ENCODE measurements at places on chromosomes 16 and 17.

DNA sequence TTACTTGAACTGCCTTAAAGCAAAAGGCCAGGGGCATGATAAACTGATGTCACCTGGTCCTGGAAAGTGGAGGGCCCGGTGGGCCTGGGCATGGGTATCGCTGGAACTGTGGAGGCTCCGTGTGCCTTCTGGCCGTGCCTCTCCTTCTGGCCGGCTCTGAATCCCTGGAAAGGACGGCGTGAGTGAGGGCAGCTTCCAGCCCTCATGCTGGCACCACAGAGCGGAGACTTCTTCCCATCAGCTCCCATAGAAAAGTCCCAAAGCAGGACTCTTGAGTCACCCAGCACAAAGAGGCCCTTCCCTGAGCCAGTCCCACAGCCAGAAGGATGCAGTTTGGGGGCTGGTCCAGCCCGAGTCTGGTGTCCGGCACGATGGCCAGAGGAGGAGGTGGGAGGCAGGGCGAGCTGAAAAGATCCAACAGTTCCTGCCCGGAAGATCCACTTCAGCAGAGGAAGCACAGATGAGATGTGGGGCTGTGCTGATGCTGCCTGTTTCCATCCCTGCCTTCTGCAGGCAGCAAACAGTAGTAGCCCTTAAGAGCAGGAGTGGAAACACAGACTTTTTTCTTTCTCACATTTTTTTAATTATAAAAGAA lies 7.8 kb downstream of the GAA start:
- DNase-seq, result no peak

DNA sequence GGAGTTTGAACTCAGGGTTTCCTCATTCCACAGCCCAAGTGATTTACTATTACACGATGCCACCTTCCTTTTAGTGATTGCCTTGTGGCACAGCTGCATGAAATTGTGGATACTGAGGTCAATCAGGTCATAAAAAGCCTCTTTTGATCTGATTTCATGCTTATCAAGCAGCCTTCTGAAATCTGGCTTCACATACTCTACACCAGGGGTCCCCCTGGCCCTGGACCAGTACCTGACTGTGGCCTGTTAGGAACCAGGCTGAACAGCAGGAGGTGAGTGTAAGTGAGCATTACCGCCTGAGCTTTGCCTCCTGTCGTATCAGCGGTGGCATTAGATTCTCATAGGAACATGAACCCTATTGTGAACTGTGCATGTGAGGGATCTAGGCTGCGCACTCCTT lies 13.8 kb downstream of the SLFN5 start:
- no peak for DNase-seq

DNA sequence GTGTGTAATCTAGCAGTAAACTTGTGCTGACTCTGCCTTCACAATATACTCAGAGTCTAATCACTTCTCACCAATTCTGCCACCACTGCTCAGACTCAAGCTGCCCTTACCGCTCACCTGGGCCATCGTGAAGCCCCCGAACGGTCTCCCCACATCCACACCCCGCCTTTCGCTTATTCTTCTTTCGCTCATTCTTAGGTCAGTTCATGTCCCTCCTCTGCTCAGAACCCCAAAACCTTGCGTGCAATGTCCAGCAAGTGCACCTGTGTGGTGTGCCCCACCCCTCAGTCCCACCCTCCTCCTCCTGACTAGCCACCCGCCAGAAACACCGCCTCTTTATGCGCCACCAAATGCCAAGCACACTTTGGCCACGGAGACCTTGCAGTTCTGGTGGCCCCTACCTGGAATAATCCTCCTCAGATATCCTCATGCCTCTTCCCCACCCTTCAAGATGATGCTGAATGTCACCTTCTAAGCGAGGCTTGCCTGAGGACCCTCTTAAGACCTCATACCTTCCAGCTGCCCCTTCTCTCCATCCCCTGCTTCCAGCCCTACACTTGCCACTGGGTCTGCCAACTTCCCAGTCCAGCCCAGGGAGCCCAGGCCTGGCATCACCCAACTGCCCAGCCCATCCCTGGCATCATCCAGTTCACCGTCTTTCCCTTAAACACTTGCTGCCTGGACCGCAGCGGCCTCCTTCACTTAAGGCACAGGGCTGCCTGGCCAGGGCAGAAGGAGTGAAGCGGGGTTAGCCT lies 34.3 kb upstream of the RBFOX3 start:
- DNase-seq, result no peak

DNA sequence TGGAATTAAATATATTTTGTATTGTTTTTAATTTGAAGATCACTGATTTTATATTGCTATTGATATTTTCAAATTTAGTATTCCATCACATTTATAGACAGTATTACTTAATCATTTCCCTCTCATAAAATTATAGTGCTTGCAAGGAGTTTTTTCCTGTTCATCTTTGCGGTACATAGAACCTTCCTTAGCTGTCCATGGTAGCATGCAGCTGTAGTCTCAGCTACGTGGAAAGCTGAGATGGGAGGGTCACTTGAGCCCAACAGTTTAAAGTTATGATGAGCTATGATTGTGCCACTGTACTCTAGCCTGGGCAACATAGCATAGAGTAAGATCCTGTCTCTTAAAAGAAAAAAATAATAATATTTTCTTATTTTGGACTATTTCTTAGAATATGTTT lies 215.8 kb upstream of the CHMP6 start:
- DNase-seq, result no peak

DNA sequence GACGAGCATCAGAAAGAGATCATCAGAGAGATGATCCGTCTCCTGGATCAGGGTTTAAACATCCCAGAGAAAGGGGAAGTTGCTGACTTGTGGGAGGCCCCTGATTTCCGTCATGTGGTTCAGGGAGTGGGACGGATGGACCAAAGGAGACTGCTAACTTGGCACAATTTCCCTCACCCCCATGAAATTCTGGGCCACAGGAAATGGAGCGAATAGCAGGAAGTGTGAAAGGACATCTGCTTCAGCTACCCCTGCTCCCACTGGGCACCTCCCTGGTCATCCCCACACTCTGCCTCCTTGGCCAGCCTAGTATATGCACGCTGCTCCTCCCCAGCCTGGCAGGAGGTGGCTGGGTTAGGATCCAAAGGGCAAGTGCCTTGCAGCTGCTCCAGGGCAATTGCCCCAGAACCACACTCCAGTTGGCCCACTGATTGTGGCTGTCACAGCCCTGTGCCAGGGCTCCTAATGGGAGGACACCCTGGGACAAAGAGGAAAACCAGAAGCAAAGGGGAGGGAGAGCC lies 1.3 kb downstream of the ARRB2 start:
- DNase-seq, result no peak

- DNase-seq, result no peak
These were observed 122.9 kb upstream of the ELAC2 start for GRCh38 chr17:13140750-13141149.

- DNase-seq, result no peak
These were observed 1.4 kb upstream of the TNRC6A start for GRCh38 chr16:24728011-24728410.

GRCh38 chr17:77856551-77857305 lies 101.8 kb upstream of the TNRC6C start:
- no peak for DNase-seq

DNA sequence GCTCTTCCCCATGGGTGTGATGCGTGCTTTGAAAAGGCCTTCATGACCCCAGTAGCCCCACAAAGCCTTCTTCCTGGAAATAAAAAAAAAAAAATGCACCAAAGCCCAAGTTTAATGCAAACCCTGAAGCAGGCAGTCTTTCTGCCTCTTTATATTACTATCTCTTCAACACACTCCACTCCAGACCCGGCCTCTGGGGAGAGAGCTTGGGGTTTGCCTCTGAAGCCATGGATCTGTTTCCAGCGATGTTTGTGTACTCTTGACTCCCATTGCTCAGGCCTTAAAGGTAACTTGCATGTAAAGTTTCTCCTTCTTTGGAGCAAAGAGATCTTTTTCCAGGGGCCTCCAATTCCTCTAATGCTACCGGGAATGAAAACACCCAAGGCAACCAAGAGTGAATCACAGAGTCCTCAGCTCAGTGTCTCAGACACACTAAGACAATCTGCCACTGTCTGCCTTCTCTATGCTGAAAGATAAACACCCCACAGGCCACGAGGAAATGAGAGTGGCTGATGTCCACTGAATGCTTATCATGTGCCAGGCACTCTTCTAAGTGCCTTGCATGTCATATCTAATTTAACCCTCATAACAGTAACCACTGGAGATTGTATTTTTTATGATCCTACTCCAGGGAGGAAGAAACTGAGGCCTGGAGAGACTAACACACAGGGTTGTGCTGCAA lies 56.4 kb upstream of the AKTIP start:
- DNase-seq, result no peak

DNA sequence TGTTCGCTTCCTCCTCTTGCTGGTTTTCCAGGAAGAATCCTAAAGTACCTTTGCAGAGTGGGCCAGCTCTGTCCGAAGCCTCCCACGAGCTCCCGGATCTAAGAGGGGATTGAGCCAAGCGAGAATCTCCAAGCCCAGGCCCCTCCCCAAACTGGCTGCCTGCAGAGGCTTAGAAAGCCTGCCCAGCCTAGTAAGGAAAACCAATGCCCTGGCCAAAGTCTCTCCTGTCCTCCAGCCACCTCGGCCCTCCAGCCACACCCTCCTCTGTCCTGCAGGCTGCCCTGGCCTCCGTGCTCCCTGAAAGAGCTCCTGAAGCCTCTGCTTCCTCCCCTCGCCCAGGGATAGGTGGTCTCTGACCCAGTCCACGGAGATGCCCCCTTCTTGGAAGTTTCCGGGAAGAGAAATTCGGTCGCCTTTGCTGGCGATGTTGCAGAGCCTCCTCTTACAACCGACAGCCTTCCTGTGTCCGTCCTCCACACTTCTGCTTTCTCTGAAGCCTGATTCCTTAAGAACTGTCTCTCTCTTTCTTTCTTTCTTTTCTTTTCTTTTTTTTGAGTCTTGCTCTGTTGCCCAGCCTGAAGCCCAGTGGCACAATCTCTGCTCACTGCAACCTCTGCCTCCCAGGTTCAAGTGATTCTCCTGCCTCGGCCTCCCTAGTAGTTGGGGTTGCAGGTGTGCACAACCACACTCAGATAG lies 54.9 kb upstream of the TOB1 start:
- no peak for DNase-seq

DNA sequence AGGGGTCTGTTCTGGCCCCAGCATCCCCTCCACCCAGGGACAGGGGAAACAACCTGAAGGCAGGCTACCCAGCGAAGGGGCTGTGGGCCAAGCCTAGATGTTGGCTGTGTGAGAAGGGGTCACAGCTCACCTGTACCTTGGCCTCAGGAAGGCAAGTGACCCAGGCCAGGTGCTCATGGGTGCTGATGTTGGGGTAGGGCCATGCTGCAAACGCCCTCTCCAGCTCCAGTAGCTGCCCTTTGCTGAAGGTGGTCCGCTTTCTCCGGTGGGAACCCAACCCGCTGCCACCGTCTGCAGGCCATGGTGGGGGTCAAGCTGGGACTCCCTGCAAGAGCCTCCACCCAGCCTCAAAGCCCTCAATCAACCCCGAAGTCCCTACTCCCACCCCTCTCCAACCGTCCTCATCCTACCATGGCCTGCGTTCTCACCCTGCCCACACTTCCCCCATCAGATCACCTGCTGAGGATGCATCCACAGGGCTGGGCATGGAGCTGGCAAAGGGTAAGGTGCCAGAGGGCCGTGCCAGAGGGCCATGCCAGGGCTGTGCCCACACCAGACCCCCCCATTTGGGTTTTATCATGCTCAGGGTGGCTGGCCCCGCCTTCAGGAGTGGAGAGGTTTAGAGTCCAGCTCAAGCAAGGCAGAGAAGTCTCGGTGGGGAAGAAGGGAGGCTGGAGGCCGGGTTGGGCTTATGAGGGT lies at the start of gene SEBOX:
TSS of gene SEBOX (minus strand) at position 535 of the 699 bp plus-strand sequence. CDS start at position 487, 48 bp downstream.
- no peak for DNase-seq

DNA sequence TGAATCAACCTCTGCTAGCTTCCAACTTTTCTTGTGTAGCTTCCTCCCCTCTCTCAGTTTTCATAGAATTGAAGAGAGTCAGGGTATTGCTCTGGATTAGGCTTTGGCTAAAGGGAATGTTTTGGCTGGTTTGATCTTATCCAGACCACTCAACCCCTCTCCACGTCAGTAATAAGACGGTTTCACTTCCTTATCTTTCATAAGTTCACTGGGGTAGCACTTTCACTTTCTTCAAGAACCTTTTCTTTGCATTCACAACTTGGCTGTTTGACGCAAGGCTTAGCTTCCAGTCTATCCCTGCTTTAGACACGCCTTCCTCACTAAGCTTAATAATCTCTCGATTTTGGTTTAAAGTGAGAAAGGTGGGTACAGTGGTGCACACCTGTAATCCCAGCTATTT lies 29.7 kb upstream of the OR1A2 start:
- DNase-seq, result peak; percentile 13

- DNase-seq, result no peak
These were observed 44.3 kb upstream of the PLCG2 start for GRCh38 chr16:81734632-81735434.

- DNase-seq, result no peak
These were observed 37.3 kb downstream of the TSC2 start for GRCh38 chr16:2084895-2085625.

DNA sequence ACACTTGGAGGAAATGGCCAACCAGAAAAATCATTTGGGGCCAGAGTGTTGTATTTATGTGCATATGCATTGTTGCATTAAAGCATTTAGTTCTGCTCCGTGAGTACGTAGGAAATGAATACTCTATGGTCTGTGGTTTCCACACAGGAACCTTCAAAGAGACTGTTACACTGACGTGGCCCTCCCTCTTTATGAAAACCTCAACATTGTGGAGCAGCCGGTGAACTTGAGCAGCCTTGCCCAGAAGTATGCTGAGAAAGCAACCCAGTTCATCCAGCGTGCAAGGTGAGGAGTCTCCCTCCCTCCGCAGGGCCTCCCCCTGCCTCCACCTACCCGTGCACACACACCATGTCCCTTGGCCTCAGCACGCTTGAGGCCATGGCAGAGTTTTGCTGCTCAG lies 65.2 kb downstream of the ARSG start:
- DNase-seq, result peak; percentile 48

DNA sequence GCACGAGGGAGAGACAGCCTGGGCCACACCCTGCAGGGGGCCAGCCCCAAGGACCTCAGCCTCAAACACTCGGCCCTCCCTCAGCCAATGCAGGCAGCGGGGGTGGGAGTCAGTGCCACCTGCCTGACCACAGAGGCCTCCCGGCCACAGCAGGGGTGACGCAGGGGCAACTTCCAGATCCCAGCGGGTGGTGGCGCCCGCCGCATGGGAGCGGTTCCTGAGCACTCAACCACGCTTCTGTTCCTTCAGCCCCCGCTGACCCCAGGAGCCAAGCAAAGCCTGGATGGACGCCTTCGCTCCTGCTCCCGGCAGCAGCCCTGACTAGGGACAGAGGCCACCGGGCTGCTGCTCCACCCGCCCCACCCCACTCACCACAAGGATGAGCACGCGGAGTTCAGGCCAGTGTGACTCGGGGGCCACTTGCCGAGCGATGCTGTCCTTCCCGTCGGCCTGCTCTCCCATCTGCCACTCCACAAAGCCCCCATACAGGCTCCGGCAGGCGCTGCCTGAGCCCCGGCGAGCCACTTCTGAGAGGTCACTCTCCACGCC lies 5.0 kb upstream of the CYBA start:
- DNase-seq, result no peak

DNA sequence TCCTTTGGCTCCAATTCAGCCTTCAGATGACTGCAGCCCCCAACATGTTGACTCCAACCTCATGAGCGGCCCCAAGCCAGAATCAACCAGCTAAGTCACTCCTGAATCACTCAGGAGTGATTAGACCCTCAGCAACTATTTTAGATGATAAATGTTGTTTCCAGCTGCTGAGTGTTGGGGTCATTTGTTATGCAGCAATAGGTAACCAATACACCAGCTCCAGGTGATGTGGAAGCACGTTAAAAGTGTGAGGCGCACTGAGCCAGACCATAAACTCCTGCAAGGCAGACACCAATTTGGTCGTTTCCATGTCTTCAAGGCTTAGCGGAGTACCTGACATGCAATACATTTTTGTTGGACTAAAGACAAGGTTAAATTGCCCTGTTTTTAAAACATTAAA lies 17.5 kb downstream of the COQ7 start:
- no peak for DNase-seq

GRCh38 chr16:23699100-23699499 lies 13.9 kb downstream of the ERN2 start:
- DNase-seq, result no peak

Data from CD4-positive, alpha-beta T cell (primary cell).